ENCODE measurements at places on chromosomes 16 and 17.

DNA sequence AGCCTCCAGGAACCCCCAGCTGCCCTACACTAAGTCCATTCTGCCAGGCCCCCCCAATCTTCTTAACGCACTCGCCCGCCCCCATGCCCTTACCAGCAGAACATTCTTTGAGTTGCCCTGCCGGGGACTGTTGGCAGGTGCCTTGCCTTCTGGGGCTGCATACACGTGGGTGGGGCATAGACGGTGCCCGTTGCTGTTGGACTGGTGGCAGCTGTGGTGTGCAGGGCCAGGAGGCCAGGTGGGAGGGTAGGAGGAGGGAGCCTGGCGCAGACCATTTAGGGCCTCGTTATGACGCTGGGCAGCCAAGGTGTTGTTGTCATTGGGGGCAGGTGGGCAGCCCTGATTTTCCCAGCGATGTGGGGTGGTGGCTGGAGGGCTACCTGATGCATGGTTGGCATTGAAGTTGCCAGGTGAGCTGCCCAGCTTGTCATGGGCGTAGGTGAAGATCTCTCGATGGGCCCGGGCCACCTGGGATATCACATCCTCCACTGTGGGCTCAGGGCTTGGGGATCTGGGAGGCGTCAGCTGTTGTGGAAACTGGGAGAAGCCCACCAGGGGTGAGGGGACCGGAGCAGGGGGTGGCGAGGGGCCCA, 4.9 kb downstream of the NR1D1 start:
- no peak for DNase-seq

- DNase-seq = no peak
Observed at GRCh38 chr16:73287859-73288405, 240.0 kb upstream of the ZFHX3 start.

DNA sequence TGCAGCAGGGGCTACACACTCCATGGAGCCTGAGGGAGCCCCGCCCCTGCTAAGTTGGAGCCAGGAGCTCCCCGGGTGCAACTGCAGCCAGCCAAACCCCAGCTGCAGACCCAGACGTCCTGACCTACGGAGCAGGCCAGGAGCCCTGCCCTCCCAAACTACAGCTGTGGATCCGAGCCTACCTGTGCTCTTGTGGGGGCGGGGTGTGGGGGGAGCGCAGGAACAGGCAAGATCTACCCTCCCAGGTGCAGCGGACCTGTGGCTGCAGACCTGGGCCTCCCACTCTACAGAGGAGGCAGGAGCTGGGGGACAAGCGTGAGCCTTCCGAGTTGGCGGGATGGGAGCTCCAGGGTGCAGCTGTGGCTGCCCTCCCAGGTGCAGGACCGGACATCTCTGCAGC, 29.7 kb upstream of the MYLK3 start:
- no peak for DNase-seq

GRCh38 chr16:23245268-23245667, 56.8 kb upstream of the SCNN1B start:
- DNase-seq = no peak

DNA sequence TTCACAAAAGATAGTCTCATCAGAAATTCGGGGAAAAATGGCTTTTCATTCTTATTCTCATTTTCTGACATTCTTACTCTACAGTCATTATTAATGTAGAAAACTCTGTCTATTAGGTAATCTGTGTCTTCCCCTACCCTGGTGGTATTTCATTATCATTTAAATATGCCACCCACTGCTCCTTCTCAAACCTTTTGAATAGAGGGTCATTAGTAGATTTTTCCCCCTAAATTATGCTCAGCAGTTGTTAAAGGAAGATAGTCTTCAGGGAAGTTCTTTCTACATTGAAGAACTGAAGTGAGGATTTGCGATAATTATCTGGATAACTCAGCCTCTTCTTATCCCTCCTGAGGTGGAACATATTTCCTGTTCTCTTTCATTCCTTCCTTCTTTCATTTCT, 989.5 kb upstream of the RBFOX1 start:
- DNase-seq = no peak

DNA sequence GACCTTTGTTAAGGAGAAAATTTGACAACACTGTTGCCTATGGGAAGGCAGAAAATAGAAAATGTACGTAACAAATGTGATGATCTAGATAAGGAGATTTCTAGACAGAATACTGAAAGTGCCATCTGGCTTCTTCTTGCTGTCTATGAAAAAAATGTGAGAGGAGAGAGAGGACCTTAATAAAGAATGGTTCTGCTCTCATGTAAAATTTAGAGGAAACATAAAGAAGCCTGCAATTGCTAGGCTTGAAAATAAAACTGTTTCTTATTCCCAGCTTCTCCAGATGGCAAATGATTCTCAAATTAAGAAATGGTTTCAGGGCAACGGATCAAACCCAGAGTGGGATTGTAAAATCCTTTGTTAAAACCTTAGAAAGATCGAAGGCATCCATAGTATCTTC, 128.5 kb downstream of the CDK5R1 start:
- DNase-seq = no peak

GRCh38 chr17:259341-259976, 78.0 kb upstream of the DOC2B start:
- DNase-seq = no peak

GRCh38 chr16:20871258-20871657, 28.9 kb downstream of the DCUN1D3 start:
- DNase-seq = no peak

- DNase-seq = no peak
Observed at GRCh38 chr16:46812781-46813540, 18.0 kb downstream of the C16orf87 start.

DNA sequence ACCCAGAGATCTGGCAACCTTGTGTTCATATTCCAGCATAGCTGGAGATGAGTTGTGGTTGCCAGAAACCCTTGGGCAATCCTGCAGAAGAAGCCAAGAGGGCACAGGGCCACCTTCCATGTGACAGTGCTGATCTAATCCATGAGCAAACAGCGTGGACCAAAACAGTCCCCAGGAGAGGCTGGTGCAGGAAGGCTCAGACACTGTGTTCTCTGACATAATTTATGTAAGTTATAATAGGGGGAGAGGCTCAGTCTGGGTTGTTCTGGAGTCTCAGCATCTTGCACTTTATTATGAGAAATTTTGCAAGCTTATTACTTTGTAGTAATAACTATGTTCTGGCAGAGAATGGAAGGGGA, 273.9 kb downstream of the HAPSTR1 start:
- DNase-seq = no peak

DNA sequence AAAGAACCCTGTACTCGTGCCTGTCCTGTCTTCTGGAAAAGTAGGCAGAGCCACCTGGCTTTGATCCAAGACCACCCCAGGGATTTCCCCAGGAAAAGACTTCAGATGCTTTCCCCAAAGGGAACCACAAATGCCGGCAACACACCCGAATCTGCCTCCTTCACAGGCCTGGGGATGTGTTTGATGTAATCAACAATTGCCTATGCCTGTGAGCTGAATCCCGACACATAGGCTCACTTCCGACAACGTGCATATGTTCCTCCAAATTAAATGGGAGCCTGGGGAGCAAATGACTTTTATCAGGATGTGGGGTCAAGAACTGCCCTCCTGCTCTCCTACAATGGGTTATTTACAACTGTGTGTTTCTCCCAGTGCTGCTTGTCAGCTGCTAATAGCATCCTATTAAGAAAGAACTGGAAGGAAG, 535.2 kb upstream of the CDH11 start:
- DNase-seq = no peak

- no peak for DNase-seq
Observed at GRCh38 chr16:35532576-35532975, 2073.2 kb downstream of the TP53TG3F start.

- DNase-seq = no peak
Observed at GRCh38 chr16:17225541-17225940, 245.2 kb downstream of the XYLT1 start.

- no peak for DNase-seq
Observed at GRCh38 chr17:44087319-44087718, 16.8 kb downstream of the G6PC3 start.

DNA sequence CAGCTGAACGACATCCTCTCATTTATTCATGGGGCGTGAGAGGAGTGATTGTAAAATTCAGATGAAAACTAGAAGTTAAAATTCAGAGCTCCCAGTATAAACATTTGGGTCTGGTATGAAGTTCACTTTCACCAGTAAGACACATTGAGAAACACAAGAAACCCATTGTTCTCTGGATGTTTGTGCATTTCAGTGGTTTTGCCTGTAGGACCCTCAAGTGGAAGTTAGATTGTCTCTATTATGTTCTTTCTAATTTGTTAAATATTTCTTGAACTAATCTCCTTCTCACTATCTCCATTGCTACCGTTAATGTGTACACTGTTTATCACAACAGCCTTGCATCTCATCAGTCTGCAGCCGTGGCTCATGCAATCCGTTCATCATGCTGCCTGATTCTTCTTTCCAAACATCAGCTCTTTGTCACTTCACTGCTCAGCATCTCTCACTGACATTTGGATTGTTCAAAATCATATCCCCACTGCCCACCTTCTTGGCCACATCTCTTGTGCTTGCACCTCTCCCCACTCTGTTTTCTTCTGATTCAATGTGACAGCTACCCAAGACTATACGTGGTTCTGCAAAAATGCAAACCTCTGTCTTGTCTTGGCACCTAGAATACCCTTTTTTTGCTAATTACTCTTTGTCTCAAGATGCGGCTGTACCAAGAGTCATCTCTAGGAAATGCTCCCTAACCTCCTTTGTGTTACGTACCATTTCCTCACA, 49.5 kb downstream of the HLF start:
- DNase-seq = no peak

DNA sequence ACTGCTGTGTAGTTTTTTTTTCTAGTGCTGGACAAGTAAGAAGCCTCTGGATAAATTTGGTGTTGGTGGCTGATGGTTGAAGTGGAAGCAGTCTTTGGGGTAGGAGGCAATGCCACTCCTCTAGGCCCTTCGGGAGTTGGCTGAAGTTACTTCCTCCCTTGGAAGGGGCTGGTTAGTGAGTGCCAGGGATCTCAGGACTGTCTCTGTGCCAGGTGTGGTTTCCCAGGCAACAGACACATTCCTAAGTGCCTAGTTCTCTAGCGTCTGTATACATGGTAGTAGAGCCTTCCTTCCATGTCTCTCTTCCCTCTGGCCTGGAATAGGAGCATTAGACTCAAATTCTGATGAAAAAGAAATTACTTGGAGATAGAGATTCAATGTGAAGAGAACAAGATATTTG, 15.3 kb downstream of the TMEM98 start:
- no peak for DNase-seq

GRCh38 chr17:2808367-2809335, 12.4 kb downstream of the RAP1GAP2 start:
- no peak for DNase-seq

DNA sequence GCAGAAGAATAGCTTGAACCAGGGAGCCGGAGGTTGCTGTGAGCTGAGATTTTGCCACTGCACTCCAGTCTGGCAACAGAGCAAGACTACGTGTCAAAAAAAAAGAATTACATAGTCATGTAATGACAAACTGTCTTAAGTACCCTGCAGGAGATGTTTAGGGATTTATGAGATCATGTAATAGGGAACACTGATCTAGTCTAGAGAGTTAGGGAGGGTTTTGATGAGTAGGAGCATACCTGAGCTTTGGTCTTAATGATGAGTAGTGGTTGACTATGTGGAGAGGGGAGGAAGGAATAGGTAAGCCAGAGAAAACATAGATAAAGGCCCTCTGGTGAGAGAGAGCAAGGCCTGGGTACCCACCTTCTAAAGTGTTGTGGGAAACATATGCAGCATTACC, 30.1 kb upstream of the NF1 start:
- no peak for DNase-seq

GRCh38 chr16:23501291-23501690, 9.0 kb downstream of the GGA2 start:
- no peak for DNase-seq

GRCh38 chr16:86343027-86343795, 167.1 kb upstream of the FOXF1 start:
- DNase-seq = no peak

- no peak for DNase-seq
Observed at GRCh38 chr16:85323961-85324253, 211.6 kb upstream of the CIBAR2 start.

GRCh38 chr16:49495596-49496355, 122.2 kb downstream of the C16orf78 start:
- DNase-seq = no peak

DNA sequence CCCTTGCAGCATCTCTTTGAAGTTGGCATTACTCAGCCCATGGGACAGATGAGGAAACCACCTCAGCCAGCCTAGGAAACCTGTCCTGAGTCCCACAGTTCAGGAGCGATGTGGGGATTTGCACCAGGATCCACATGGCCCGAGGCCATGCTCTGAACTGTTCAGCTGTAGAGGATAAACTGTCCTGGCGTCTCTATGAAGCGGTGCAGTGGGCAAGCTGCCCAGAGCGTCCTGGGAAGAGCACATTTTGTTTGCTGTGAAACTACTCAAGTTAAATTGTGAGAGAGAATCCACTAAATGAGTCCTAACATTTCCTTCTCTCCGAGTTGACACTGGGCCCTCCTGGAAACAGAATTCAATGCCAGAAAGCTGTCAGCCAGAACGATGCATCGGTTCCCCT, 276.6 kb upstream of the TNRC6C start:
- no peak for DNase-seq
